Frontal cortex (tissue), 4 donors: ENCODE measurements at places on chromosomes 1 and 21. TPM values are rescaled to one million over a fixed set of nuclear protein-coding genes. Genes with fewer than 3 reads are reported as not detected.

CNR2 gene
- not detected for total RNA-seq

CRTC2 gene
- total RNA-seq: 2.4 TPM

CDA gene
- total RNA-seq: not detected

SRGAP2C gene
- total RNA-seq: 51.0 TPM

CITED4 gene
- under 0.01 TPM for total RNA-seq

PI4KB gene
- total RNA-seq: 28.5 TPM

SPRR2F gene
- total RNA-seq: not detected

NEK7 gene
- total RNA-seq: 15.1 TPM

TTC22 gene
- total RNA-seq: under 0.01 TPM

CDK18 gene
- total RNA-seq: 0.82 TPM

CENPL gene
- total RNA-seq: 19.6 TPM

VANGL2 gene
- 11.0 TPM for total RNA-seq

NTRK1 gene
- total RNA-seq: 0.41 TPM

GALE gene
- total RNA-seq: 26.1 TPM

RPTN gene
- total RNA-seq: not detected

NBPF10 gene
- 0.41 TPM for total RNA-seq

UBE2U gene
- not detected for total RNA-seq

SFN gene
- under 0.01 TPM for total RNA-seq

ADCY10 gene
- total RNA-seq: 0.41 TPM

RIMKLA gene
- 31.4 TPM for total RNA-seq

LEMD1 gene
- 2.4 TPM for total RNA-seq

CXADR gene
- 405 TPM for total RNA-seq

CELA2B gene
- total RNA-seq: not detected

LRRC71 gene
- not detected for total RNA-seq
